ENCODE measurements at places on chromosomes 7 and 10.
A peak's percentile ranks its signal among the peaks of the same experiment; 100 is the strongest.

- DNase-seq: no peak
These were observed 24.7 kb downstream of the AUTS2 start for GRCh38 chr7:69622960-69623359.

GRCh38 chr7:152989889-152990380 lies 230.4 kb downstream of the ACTR3B start:
- no peak for DNase-seq

DNA sequence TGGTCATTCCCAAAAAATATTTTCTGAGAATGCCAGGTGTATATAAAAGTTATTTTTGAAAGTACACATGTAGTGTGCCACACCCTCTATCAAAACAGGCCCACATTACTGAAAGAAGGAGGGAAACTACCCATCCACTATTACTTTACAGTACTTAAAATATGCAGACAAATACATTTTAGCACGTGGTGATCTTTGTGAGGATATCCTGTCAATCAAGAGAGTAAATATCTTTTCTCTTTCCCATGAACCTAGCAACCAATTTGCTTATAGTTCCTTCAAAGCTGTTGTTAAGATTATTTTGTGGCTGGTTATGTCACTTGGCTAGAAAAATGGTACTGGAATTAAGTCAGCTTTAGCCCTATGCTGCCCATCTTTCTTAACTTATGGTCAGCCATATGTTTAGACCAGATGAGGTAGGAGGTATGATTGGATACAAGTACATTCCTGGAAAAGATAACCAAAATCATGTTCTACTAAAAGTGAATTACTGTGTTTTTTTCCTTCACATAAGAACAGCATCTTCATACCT lies 70.1 kb downstream of the AUTS2 start:
- no peak for DNase-seq

GRCh38 chr10:84605802-84606201 lies 277.4 kb downstream of the CCSER2 start:
- DNase-seq: no peak

GRCh38 chr10:124245806-124246440 lies 152.5 kb upstream of the CHST15 start:
- DNase-seq: no peak

DNA sequence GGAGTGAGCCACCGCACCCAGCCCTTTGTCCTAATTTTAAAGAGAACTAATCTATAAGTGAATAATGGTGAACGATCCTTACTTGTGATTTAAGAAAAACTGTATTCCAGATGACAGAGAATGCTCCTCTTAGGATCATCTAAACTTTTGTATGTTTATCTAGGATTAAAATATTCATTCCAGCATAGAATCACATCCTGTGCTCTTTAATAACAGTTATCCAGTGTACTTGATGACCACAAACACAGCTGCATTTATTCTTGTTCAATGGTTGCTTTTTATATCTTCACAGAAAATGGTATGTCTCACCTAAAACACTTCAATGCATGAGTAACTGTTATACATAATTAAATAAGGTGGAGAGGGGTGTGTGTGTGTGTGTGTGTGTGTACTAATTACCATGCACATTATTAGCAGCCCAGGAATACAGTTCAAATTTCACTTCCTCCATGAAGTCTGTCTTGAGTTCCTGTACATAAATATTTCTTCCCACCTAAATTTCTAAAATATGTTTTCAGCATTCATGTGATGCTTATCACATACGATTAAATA lies 38.5 kb upstream of the SEMA3C start:
- no peak for DNase-seq

DNA sequence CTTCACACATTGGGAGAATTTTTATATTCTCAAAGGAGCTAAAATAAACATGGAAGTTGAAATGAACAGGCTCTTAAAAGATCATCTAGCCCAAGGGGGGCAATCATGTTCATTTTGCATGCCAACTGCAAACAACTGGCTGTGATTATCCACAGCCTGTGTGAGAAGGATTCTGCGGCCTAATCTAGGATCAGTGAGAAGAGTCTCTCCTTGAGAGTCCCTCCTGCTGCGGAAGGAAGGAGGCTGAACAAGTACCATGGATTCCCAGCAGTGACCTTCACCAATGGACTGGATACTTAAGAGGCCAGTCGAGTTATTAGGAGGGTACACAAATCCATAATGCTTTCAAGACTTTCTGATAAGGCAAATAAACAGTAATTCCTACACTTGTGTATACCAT lies 76.7 kb downstream of the IGF2BP3 start:
- DNase-seq: no peak

DNA sequence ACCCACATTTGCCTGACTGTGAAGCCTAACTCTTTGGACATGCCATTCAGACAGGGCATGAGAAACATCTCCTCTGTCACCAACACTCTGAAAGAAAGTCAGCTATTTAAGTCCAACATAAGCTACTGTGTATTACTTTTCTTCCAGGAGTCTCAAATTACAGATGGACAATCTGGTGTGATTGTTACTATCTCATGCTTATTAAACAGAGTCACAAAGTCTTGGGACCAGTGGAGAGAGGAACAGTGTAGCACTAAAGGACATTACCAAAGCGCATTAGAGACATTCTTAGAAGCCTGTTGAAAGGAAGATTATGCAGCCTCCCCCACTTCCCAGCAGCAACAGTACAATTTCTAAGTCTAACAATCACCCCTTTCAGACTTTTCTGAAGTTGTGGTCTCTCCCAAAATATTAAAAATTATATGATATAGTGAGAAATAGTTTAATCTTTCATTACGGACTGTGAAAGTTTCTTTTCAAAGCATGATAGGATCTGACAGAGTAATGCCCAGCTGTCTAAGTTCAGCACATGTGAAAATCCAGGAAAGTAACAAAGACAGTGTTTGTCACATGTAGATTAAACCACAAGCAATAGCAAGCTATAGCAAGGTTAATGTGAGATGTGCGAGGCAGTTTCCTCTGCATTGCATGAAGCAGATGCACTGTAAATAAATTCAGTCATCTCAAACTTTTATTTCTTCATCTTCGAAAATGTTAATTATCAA lies 280.9 kb upstream of the FZD8 start:
- DNase-seq: no peak

DNA sequence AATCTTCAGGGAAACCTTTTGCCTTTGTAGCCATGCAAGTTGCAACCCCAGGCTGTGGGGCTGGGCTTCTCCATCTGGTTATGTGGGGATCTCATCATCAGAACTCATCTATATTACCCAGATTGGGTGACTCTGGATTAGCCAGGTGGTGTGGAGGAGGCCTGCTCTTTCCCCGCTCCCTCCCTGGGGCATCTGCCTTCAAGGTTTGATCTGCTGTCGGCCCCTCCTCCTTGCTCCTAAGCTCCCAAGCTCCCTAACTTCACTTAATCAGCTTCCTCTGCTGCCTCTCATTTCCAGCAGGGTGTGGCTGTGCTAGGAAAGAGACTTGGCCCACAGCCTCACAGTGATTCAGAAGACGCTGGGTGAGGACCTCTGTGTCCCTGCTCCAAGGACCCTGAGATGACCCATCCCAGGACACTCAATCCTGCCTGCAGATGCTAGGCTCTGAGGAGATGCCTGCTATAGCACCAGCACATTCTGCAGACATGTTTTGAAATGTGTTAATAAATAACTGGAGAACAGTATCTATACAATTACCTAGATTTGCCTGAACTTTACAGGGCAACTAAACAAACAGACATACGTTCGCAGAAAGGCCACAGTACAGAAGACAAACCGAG lies 392.1 kb upstream of the PODXL start:
- peak; percentile 29 for DNase-seq

Measured in Karpas-422 (cell line).